ENCODE measurements at places on chromosomes 6 and 20.

DNA sequence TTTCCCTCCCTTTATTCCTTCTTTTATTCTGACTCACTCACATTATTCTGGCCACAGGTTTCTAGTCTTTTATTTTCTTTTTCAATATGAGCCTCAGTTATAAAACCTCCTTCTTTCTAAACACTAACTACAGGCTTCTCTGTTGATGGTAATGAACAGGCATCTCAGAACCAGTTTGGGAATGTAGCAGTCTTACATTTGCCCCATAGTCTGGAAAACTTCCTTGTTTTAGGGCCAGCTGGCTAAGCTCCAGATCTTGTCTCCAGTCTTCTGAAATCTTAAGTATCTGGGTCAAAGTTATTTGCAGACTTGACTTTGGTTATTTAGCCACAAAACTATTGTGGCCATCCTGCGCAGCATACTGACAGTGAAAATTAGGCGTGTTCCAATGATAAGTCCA, 97.0 kb upstream of the MAN1A1 start:
- no peak for DNase-seq

DNA sequence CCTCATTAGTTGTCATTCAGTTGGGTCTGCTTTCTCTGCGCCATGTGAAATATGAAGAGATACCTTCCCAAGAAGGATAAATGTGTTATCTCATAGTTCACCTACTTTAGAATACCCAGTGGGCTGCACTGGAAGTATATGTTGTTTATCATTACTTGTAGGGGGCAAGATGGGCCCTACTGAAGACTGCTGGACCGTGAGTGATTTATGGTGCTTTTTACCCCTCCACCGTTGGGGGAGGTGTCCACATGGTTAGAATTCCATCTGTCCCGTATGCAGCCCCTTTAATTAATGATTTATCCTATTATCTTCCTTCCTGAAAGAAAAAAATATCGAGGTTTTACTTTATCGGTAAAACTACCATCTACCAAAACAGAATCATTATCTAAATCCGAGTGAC, 97.0 kb downstream of the TSHZ2 start:
- DNase-seq, result no peak

DNA sequence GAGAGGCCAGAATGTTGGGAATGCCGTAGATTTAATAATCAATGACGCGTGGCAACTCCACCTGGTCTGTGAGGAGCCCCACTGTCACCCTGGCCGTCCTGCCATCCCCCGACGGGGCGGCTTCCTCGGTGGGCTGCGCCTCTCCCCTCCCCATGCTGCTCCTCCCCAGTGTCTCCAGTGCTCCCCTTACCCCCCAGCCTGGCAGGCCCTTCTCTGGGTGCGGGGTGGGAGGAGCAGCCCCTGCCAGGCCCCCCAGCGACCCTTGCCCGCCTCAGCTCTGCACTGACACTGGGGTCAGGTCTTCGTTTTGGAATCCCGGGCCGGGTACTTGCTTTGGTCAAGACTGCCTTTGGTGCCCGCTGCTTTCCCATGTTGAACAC, 82.3 kb upstream of the FRMD1 start:
- DNase-seq, result no peak

- no peak for DNase-seq
Measured at GRCh38 chr6:43604174-43604573, 24.9 kb downstream of the GTPBP2 start.

DNA sequence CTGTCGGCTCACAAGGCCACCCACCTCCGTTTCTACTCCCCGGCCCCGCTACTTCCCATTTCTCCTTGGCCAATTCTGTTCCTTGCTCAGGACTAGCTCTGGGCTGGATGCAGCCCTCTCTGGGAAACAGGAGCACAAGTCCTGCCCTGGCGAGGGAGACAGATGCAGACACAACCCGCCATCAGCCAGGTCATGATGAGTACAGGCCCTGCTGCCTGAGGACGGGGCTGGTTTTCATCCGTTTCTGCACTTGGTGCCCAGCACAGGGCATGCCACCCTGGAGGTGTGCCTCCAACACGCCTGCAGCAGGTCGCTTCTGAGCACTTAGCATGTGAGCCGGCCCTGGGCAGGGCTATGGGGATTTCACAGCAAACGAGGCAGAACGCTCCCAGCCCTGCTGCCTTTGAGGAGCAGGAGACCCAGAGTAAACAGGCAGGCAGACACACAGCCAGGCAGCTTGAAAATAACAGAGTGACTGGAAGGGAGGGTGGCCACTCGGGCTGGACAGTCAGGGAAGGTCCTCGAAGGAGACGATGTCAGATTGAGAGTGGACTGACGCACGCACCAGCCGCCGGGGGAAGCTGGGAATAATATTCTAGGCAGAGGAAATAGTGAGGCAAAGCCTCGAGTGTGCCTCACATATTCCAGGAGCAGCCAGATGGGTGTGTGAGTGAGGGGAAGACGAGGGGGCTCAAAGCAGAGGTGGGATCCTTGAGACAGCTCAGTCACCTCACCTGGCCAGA, 21.2 kb upstream of the VSTM2L start:
- DNase-seq, result no peak

- DNase-seq, result no peak
Measured at GRCh38 chr6:13268913-13269518, 59.3 kb downstream of the TBC1D7 start.

DNA sequence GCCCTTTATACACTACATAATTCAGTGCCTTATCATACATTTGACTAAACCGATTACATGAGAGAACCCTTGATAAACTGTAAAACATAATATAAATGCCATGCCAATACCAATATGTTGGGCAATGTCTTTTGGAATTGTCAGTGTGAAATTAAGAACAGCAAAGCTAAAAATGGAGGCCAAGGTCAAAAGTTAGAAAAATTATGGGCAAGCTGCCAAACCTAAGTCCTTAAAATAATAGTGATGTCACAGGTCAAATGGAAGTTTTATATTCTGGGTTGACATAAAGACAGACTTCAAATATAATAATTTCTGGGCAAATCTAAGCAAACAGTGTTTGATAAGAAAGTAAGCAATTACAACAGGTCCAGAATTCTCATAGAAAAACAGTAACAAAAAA, 696.7 kb downstream of the RNF144B start:
- DNase-seq, result no peak

GRCh38 chr6:82143041-82143481, 104.5 kb downstream of the IBTK start:
- no peak for DNase-seq

GRCh38 chr6:124466949-124467348, 495.3 kb upstream of the RNF217 start:
- no peak for DNase-seq

DNA sequence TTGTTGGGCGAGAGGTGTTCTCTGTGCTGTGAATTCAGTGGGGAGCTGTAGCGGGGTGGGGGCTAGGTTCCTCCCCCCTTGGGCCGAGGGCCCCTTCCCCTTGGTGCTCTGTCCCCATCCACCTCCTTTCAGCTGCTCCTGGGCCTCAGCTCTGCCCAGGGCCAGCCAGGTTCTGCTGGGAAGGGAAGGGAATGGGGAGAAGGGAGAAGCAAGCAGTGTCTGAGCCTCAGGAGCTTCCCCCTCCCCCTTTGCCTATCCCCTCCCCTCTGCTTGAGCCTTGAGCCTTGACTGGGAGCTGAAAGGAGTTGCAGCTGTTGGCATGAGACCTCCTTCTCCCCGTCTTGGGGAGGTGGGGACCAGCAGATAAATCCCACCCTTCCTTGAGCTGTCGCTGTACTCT, 576 bp upstream of the RRP36 start:
- no peak for DNase-seq

DNA sequence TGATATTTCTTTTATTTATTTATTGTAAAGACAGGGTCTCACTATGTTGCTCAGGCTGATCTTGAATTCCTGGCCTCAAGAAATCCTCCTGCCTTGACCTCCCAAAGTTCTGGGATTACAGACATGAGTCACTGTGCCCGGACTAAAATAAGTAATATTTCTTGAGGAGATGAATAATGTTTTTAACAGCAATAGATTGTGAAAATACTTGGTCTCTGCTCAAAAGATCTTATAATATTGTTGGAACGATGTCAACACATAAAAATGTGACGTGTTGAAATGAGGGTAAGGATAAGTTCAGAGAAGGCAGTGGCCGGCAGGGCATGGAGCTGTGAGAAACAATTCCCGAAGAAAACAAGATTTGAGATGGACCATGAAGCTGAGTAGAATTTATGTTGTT, 178.7 kb downstream of the GJA1 start:
- DNase-seq, result no peak

- no peak for DNase-seq
Measured at GRCh38 chr20:44414808-44415207, 59.3 kb downstream of the HNF4A start.

DNA sequence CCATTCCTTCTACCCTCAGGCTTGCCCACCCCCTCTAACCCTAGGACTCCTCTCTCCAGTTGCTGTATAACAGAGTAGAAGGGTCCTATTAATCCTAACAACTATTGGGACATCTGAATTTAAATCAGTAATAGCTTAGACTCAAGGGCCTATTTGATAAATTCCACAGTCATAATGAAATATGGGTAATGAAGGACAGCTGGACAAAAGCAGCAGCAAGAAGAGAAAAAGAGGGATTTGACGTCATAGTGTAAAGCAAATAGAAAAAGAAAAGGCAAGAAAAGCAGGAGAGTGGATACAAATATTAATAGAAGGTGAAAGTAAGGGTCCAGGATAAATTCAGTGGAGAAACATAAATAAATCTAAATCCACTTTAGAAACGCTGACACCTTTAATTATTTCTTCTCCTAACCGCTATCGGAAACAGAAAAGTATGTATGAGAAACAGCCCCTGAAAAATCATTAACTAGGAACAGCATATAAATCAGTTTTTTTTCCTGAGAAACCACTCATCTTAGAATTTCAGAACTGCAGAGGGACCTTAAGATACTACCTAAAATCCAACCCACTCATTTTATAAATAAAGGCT, 12.8 kb downstream of the FKBP5 start:
- DNase-seq, result peak; percentile 63

- DNase-seq, result no peak
Measured at GRCh38 chr20:54692168-54692887, 216.9 kb downstream of the DOK5 start.

- DNase-seq, result no peak
Measured at GRCh38 chr20:11281240-11281639, 607.4 kb upstream of the JAG1 start.

- no peak for DNase-seq
Measured at GRCh38 chr20:51500311-51500710, 42.2 kb downstream of the NFATC2 start.

GRCh38 chr6:3928111-3928510, 78.9 kb downstream of the FAM50B start:
- DNase-seq, result no peak

DNA sequence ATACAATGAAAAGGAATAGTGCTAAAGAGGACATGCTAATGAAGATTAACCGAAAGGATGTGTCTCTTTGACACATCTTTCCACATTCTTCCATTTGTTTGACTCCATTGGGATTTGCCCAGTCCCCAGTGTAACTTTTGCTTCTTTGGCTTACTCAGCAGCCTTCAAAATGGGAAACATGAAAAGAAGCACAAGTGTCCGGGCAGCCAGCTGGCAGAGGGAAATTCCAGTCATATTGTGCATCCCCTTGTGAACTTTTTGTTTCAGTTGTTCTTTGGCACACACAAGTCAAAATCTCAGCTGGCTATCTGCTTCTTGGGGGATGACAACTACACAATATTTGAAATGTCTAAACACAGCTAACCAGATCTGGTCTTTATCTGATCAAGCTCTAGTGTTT, 157.4 kb downstream of the OGFRL1 start:
- no peak for DNase-seq

DNA sequence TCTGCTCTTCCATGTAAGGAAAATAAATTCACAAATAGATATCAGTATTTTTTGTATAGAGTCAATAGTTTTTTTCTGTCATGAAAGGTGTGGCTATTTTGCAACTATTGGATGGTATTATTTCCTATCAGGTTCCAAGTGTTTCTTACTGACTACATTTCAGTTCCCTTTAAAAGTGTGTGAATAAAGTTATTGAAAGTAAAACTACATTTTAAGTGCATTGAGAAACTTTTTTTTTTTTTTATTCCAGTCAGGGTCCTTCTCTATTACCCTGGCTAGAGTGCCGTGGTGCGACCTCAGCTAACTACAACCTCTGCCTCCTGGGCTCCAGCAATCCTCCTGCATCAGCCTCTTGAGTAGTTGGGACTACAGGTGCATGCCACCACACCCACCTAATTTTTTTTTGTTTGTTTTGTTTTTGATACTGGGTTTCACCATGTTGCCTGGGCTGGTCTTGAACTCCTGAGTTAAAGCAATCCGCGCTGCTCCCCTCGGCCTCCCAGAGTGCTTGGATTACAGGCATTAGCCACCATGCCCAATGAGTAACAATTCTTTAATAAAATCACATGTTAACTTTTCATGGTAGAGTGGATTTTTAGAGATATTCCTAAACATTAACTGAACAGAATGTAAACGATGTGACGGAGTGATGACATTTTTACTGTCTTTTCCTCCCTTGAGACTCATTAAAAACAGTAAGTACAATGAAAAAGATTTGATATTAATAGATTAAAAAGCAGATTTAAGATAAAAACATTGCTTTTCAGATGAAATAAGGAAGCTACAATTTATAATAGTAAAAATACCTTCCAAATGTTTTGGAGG, 69.7 kb upstream of the ADGRF4 start:
- no peak for DNase-seq

GRCh38 chr6:1767481-1768246, 157.9 kb downstream of the FOXC1 start:
- peak; percentile 93 for DNase-seq

DNA sequence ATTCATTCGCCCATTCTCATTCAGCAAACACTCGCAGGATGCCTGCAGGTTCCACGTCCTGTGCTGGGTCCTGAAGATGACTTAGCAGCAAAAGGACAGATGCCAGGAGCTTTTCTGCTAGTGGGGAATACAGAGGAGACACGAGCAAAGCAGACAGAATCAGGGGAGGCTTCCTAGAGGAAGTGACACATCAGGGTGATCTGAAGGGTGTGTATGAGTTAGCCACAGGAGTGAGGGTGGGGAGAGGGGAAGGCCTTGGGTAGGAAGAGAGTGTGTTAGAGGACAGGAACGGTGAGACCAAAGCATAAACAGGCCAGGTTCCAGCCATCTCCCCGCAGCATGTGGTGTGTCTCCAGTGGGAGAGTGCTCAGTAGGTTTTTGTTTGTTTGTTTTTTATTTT, 73.4 kb upstream of the GTSF1L start:
- DNase-seq, result no peak

DNA sequence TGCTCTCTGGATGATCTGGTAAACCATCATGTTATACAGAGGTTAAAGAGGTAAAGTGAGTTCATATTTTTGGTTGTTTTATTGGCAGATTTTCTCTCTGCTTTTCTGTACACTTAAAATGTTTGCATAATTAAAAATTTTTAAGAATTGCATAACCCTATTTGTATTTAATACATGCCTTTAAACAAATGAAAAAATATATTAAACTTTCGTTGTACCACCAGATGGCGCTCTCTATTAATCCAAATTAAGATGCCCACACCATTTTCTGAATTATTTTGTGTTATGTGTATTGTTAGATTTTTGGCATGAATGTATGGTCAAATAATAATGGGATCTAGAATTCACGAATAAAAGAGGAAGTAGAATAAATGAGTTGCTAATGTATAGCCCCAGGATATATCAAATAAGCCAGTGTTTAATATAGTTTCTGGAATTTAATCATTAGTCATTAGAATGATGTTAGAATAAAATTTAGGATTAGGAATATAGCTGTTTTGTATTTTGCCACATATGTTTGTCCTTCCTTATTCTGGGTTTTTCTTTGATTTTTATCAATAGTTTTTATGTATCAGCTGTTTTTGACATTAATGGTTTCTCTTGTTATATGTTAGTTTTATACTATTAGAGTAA, 38.9 kb downstream of the SMAP1 start:
- peak; percentile 71 for DNase-seq

- DNase-seq, result peak; percentile 75
Measured at GRCh38 chr6:89433252-89434149, 549 bp downstream of the ANKRD6 start.
